Esophagus mucosa (tissue), 1 donor: ENCODE measurements at places on chromosomes 2 and 18. TPM values are rescaled to one million over a fixed set of nuclear protein-coding genes. Genes with fewer than 3 reads are reported as not detected.

SCYGR4 gene
- not detected for total RNA-seq

GRCh38 chr2:21754164-21754788, 630.5 kb downstream of the TDRD15 start:
- no peak for ATAC-seq

GRCh38 chr2:190837952-190838361, 42.7 kb upstream of the GLS start:
- no peak for ATAC-seq

OTOS gene
- total RNA-seq = not detected

DNA sequence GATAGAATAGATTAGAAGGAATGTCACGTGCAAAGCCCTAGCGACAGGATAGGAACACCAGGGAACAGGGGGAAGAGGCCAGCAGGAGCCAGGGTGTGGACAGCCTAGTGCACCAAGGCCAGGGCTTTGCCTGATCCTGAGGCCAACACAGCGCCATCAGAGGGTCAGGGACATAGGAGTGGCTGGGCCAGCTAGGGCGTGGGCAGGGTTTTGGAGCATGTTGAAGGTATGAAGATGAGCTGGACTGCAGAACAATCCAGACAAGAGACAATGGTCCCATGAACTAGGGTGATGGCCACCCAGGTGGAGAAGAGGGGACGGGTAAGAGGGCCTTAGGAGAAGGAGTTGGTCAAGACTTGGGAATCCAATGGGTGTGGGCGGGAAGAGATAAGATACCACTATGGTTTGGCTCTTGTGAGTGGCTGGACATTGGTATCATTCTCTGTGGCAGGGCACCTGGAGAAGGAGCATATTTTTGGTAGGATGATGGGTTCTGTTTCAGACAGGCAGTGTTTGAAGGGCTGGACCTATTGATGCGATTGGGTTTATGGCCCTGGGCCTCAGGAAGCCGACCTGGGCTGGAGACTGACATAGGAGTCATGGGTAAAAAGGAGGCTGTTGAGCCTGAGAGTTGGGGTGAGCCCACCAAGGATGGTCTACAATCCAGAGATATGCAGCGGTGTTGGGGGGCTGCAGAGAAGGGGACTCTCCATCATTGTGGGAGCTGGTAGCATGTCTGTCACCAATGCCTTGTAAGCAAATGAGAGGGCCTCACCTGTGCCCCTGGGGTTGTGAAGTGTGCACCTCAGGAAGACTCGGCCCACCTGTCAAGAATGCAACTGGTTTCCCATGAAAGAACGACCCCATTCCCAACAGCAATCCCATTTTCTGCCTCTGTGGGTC, 2.0 kb upstream of the HS1BP3 start:
- no peak for ATAC-seq

FEV gene
- total RNA-seq = not detected

CXCR1 gene
- 0.72 TPM for total RNA-seq

CNTNAP5 gene
- not detected for total RNA-seq

GRCh38 chr2:51998890-51999289, 967.0 kb upstream of the NRXN1 start:
- no peak for ATAC-seq

SPOPL gene
- total RNA-seq = 8.8 TPM

DNA sequence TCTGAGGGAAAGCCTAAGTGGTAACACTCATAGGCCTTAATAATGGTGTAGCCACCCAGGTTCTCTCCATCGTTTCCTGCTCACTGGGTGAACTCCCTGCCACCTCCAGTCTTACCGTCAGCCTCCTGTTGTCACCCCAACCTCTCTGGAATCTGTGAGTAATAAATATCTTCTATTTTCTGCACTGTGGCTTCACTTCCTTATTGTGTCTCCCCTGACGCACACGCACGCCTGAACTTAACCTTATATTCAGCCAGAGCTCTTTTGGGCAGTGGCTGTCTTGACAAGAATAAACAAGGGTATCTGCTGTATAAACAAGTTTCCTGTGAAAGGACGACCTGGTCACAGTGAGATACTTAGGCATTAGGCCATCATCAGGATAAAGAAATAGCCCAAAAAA, 467.2 kb downstream of the SPAG16 start:
- ATAC-seq = peak; percentile 55

- no peak for ATAC-seq
These were observed 144.5 kb downstream of the USP34 start for GRCh38 chr2:61326423-61326822.

- ATAC-seq = no peak
These were observed 110.2 kb upstream of the UNC80 start for GRCh38 chr2:209661286-209661894.

DNA sequence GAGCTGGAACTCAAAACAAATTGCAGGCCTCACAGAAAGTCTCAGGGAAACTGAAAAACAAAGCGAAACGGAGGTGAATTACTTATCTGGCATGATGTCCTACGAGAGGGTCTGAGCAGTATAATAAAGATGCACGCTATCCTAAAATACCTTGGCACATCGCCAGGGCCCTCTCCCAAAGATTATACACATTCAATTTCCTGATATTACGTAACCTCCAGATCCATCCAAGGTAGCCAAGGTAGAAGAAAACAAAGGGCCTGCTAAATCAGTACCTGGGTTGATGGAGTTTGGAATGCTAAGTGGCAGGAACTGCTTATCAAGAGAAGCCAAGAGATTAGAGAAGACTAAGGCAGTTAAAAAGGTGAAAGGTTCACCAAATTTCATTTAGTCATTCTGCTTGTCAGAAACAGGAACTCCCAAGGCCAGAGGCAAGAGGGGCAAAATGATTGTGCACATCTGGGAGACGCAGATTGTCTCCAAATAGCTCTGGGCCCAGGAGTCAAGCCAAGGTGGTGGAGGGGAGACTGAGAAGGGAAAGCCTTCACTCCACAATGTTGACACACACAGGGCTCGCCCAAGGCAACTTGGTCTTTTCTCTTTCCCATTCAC, 236.8 kb upstream of the ATP5MC3 start:
- ATAC-seq = no peak

ASB18 gene
- total RNA-seq = not detected

DNA sequence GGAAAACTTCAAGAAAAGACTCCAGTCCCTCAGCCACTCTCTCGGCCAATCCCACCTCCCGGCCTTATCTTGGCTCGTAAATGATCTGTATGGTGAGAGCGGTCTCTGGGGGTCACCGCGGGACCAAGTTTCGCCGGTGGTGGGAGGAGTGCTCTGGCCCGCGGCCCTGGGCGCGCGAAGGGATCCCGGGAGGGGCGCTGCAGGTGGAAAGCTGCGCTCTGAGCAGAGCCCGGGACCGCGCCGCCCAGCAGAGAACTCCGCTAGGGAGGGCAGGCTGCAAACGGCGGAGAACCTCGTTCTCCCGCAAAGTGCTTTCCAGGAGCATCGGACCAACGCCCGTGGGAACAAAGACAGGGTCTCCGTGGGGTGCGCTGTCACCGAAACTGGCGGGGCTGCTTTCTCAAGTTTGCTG, 622 bp downstream of the LRP2 start:
- peak; percentile 29 for ATAC-seq

ST6GAL2 gene
- total RNA-seq = 2.5 TPM

SNRPD1 gene
- 57.2 TPM for total RNA-seq

AFF3 gene
- total RNA-seq = 0.96 TPM

MYL1 gene
- 0.44 TPM for total RNA-seq

LMAN2L gene
- total RNA-seq = 4.7 TPM

- ATAC-seq = no peak
These were observed 61.8 kb upstream of the CTDP1 start for GRCh38 chr18:79617511-79618500.

DNA sequence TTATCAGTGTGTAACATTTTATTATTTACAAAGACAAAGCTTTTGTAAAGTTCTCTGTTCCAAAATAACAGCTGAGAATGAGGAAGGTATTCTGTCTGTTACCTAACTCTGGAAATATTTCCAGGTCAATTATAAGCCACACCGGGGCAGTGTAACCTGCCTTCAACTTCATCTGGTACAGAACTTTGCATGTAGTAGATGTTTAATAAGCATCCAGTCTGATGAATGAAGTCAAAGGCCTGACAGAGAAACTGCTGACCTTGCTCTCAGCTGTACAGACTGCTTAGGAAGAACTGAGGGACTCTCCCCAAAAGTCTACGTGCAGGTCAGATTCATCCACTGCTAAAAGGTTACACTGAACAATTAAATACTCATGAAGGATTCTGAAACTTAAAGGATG, 43.3 kb downstream of the WDFY1 start:
- ATAC-seq = peak; percentile 11
